ENCODE measurements at places on chromosomes 3 and 15. TPM values are rescaled to one million over a fixed set of nuclear protein-coding genes. Genes with fewer than 3 reads are reported as not detected.

The SLC28A2 gene
- total RNA-seq = not detected

DNA sequence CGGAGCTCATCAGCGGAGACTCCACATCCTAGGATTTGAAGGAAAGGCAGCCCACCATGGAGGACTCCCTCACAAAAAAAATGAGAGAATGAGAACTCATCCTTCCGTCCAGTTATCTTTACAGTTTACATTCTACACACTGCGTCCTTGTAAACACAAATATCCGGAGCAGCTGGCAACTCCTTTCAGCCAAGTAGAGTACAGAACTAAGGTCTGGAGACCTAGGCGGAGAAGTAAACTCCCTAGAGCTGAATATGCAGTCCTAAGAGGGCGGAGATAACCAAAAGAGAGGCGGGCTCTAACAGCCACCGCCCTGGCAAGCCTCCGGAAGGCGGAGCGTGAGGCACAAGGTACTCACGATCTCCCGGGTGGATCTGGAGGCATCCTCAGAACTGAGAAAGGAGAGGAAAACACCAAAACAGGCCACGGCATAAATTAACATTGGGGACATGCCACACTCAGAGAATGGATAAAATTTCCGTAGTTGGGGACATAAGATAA, 924 bp upstream of the SIN3A start:
- peak; percentile 85 for DNase-seq

The SLC7A14 gene
- not detected for total RNA-seq

DNA sequence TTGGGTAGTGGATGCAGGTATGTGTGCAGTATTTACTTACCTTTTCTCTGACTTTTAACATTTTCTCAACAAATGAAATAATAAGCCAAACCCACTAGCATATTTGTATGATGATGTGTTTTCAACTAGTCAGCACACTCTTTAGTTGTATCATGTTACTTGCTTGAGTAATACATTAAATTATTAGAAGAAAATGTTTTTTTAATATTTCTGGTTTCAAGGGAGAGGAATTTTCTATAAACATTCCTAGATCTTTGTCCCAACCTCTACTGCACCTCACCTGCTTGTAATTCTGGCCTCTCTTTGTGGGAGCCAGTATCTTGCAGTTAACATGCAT, 161.8 kb upstream of the CBLB start:
- DNase-seq = peak; percentile 10

DNA sequence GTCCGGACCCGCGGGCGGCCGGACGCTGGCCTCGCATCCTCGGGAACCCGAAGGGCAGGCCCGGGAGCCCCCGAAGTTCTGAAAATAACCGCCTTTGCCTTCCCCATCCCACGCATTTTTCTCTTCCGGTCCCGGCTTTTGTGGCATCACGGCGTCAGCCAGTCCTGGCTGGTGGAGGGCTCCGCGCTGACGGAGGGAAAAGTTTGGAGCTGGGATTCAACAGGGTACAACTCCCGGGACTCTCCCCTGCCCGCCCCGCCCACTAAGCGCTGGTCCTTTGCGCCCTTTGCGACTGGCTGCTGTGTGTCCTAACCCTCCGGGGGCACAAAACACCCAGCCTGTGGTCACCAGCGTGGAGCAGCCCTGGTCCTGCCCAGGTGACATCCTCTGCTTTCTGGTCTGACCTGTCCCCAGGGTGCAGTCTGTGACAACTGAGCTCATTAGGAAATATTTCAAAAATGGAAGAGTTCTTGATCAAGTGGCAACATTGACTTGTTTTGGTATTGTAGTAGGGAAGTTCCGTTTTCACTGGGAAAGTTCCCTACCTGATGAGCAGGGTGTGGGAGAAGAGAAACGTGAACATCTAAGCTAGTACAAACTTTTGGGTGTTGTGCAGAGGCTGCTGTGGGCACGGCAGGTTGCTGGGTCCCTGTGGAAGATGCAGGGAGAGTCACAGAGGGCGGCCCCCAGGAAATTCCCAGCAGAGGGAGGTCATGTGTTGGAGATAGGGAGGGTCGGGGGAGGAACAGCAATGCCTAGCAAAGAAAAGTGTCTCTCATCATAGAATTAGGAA, 775 bp downstream of the ARNT2 start:
- DNase-seq = no peak

The ATP6V1A gene
- 51.6 TPM for total RNA-seq

GRCh38 chr3:66133050-66133757, 87.6 kb upstream of the SLC25A26 start:
- DNase-seq = no peak

The PLSCR4 gene
- 4.4 TPM for total RNA-seq

All from MCF 10A (cell line).